OCI-LY7 (cell line): ENCODE measurements at places on chromosomes 3 and 15.

DNA sequence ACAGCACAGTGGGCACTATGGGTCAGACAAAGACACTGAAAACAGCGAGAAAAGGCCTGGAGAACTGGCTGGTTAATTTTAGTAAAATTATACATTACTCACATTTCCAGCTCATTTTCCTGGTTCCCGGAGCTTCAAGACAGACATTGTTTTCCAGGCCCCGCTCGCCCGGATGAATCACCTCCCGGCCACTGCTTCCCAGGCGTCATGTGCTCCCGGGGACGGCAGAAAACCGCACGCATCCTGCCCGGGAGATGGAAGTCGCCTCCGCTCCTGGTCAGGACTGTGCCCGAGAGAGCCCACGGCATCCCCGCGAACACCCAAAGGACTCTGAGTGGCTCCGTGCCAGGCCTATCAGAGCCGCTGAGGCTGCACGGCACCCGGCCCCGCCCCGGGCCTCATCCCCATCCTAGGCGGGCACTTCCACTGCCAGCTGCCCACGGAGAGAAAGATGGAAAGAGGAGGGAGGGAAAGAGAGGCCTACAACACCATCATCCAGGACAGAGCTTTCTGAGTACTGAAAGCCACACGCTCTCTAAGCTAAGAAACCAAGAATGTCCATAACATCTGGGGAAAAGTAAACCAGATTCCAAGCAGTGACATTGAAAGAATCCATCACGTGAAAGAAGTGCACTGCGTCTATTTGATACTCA lies 75.1 kb downstream of the VGLL4 start:
- DNase-seq, result no peak

DNA sequence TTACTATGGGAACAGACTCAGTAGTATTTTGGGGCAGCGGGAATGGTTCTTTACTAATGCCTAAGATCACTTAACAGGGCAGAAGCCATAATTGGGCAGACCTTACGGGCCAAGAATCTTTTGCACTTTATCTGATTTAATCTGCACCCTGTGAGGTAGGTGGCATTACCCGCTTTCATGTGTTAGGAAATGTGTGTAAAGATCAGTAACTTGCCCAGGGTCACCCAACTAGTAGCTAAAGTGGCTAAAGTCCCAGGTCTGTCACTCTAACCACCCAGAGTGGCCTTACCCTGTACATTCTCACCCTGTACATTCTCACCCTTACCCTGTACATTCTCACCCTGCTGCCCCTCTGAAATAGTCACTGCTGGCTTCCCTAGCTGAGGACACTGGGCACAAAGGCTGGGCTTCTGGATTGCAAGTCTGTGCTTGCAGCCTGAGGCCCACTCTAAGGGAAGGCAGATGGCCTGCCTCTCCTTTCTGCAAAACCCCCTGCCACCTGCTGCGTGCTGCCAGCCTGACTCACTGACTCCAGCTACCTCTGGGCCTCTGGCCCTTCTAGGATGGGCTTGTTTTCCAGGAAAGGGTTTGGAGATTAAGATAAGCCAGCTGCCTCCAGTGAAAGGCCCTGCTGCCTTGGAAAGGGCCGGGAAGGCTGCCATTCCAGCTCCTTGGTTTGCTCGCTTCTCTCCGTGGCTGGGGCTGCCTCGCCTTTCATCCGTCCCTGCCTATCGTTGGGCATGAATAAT lies 37.5 kb upstream of the MYZAP start:
- no peak for DNase-seq

GRCh38 chr3:23573827-23574226 lies 231.9 kb upstream of the UBE2E1 start:
- no peak for DNase-seq

DNA sequence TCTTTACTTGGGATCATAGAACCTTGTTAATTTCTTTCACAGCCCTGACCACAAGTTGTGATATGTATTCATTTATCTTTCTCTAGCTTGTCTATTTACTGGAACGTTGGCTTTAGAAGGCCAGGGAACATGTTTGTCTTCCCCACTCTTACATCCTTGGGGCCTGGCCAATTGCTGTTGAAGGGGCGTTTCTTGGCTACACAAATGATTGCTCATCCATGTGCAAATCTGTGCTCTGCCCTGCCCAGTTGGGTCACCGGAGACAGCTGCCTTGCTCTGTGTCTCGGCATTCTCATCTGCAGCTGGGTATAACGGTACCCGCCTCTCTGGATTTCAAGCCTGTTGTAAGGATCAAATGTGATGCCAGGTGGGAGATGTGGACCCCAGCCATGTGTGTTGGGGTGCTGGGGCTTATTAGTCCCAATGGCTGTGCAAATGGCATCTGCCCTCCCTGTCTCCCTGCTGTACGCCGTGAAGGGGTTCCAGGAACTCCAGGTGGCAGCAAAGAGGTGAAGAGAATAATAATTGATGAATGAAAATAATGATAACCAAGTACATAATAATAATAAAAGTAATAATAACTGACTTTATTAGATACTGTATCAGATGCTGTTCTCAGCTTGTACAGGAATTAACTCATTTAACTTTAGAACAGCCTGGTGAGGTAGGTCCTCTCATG lies 24.0 kb upstream of the TLE3 start:
- no peak for DNase-seq
